Dermis lymphatic vessel endothelial cell (primary cell): ENCODE measurements at places on chromosomes 7 and 10. TPM values are rescaled to one million over a fixed set of nuclear protein-coding genes. Genes with fewer than 3 reads are reported as not detected.

Gene NKX1-2
- total RNA-seq: not detected in 2 replicates

Gene DEPP1
- total RNA-seq: 104 and 241 TPM in 2 replicates

Gene RNF148
- 0.98 and 1.3 TPM in 2 replicates for total RNA-seq

Gene CAV2
- 88.0 and 196 TPM in 2 replicates for total RNA-seq

Gene AKR1C8
- total RNA-seq: not detected in 2 replicates

Gene HSPA12A
- total RNA-seq: 0.52 and 1.3 TPM in 2 replicates
